Stimulated activated CD8-positive, alpha-beta memory T cell treated with anti-CD3 and anti-CD28 coated beads, Interleukin-2, amount 100 ng/mL, for 1 hour (primary cell): ENCODE measurements at places on chromosomes 7 and 10.

DNA sequence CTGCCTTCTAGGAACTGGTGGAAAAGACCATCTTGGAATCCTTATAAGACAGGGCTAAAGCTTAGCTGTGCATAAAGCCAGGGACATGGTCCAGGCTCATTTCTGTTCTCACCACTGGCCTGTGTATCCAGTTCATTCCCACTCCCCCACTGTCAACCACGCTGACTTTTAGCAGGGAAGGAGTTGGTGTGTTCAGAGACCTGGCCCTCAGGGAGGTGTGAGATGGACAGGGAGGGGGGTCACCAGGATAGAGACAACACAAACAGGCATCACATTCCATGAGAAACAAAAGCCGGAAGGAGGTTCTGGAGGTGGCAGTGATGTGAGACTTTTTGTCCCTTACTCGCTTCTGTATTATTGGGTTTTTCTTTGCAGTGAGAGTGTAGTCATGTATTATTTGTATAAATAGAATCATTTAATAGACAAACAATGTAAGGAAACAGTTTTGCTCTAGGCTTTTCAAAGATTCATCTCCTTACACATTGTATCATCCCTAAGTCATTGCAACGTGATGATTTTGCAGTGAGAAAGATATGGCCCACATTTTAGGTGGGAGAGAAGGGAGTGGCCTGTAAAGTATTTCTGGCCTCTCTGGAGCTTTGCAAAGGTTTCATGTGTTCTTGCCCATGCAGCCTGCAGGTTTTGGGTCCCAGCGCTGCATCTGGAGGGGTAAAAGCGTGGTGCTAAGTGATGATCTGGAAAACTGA is 52.0 kb downstream of the EEPD1 start:
- DNase-seq = no peak

DNA sequence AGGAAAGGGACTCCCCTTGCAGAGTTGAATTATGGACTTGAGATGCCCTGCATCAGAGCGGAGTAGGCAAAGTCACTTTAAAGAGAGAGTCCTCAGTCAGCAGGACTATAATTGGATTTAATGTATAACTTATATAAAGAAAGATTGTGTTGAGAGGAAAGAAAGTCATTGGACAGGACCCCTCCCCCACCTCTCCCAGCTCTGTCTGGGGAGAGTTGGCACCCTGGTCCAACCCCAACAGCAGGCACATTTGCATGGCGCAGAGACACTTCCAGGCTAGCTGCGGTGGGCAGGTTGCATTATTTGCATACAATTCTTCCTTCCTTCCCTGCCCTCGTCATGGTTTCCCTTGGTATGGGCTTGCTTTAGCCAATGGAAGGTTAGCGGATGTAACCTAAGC is 46.1 kb upstream of the NPTX2 start:
- no peak for DNase-seq

DNA sequence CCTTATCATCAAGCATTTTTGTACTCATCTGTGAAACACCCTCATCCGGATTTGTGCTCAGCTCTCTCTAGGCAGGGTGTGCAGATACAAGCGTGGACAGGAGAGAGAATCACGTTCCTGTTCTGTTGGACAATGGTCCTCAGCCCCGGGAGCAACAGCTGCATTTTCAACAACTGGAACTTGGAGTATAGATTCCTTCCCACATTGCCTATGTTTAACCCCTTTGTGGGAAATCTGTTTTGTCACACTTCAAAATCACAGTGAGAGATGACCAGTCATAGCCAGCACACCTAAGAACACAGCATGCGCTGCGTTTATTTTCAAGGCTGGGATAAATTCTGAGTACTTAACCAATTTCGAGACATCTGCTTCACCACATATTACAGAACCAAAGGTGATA is 32.5 kb downstream of the MAP3K8 start:
- no peak for DNase-seq

- DNase-seq = no peak
Measured at GRCh38 chr10:115125505-115125904, 32.3 kb downstream of the ATRNL1 start.

GRCh38 chr7:139661043-139661440 is 116.8 kb downstream of the HIPK2 start:
- DNase-seq = no peak

GRCh38 chr7:64863021-64863420 is 40.1 kb upstream of the ZNF273 start:
- DNase-seq = no peak

GRCh38 chr10:33801705-33802104 is 467.2 kb upstream of the NRP1 start:
- no peak for DNase-seq

DNA sequence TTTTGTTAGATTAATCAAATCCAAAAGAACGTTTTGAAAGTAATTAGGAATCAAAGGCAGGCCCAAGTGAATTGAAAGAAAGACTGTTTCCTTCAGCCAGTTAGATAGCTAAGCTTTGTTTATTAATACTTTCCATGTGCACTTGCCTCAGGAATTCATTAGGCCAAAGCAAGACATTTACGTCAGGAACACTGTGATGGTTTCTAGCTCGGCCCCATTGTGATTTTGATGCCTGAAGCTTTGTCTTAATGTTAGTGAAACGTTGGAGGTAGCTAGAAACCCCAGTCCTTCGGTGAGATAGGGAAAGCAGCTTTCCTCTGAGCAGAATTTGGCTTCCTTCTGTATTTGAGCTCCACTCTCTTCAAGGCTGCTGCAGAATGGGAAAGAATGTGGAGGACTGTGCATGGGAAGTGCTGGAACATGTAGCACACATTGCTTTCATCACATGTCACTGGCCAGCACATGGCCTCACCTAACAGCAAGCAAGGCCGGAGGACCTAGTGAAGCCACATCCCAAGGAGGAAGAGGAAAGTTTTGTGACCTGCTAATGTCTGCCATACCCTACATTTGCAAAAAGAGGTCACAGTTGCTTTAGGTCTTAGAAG is 64.1 kb downstream of the PCGF5 start:
- no peak for DNase-seq

- no peak for DNase-seq
Measured at GRCh38 chr7:27999829-28000228, 180.8 kb downstream of the JAZF1 start.

DNA sequence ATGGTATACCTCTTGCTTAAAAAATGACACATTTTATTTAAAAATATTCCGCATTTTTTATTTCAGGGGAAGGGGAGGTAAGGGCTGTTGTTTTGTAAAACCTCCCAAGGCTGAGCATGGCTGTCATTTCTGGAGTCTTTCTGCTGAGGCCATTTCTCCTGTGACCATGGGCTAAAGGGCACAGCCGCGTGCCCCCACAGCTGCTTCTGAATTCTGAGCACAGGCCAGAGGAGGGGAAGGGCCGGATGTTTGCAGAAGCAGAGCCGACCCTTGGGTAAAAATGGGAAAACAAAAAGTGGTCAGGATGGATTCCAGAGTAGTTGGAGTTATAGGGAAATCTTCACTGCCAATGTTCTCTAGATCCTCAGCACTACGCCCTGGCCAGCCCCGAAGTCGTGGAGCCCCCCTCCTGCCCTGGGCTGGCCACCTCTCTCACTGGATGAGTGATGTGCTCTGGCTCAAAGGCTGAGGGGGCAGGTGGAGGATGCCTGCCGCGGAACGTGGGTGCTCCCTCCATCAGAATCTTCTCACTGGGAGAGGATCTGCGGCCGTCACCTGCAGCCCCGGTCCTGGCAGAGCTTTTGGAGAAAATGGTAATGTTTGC is 131.3 kb upstream of the ZEB1 start:
- no peak for DNase-seq

GRCh38 chr10:65769828-65770227 is 1156.0 kb upstream of the LRRTM3 start:
- DNase-seq = no peak

GRCh38 chr7:99927536-99927935 is 1.9 kb downstream of the GJC3 start:
- DNase-seq = no peak

- DNase-seq = no peak
Measured at GRCh38 chr7:92766461-92767003, 69.8 kb downstream of the CDK6 start.

GRCh38 chr10:127148933-127149220 is 47.5 kb downstream of the INSYN2A start:
- DNase-seq = no peak

- DNase-seq = no peak
Measured at GRCh38 chr7:80699045-80699638, 60.7 kb downstream of the CD36 start.

DNA sequence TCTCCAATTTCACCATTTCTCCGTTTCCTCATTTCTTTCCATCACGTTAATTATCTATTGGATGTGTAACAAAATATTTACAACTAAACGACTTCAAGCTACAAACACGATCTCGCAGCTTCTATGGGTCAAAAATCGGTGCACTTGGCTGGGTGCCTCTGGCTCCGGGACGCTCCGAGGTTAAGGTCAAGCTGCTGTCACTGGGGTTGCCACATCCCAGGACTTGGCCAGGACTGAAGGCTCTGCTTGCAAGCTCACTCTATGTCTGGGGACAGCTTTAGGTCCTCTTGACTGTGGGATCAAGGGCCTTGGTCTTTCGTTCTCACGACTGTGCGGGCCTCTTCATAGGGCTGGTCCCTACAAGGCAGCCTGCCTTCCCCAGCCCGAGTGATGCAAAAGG is 159.7 kb downstream of the CCDC3 start:
- DNase-seq = no peak

DNA sequence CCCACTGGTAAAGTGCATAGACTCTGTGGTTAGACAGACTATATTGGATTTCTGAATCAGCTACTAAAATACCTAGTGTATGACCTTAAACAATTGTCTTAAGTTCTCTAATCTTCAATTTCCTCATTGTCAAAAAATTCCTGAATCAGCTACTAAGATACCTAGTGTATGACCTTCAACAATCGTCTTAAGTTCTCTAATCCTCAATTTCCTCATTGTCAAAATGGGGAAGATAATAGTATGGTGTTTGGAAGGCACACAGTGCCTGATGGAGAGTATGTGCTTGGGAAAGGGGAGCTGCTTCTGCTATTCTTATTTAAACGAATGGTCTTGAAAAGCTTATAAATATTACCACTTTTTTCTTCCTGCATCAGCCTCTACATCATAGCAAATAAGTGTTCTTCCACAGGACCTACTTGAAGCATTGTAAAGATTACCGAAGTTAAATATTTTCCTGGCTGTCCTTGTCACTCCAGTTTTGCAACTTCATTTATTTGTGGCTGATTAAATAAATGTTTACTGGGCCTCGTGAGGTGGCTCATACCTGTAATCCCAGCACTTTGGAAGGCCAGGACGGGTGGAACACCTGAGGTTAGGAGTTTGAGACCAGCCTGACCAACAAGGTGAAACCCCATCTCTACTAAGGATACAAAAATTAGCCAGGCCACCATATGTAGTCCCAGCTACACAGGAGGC is 64.4 kb upstream of the ITGA8 start:
- no peak for DNase-seq

DNA sequence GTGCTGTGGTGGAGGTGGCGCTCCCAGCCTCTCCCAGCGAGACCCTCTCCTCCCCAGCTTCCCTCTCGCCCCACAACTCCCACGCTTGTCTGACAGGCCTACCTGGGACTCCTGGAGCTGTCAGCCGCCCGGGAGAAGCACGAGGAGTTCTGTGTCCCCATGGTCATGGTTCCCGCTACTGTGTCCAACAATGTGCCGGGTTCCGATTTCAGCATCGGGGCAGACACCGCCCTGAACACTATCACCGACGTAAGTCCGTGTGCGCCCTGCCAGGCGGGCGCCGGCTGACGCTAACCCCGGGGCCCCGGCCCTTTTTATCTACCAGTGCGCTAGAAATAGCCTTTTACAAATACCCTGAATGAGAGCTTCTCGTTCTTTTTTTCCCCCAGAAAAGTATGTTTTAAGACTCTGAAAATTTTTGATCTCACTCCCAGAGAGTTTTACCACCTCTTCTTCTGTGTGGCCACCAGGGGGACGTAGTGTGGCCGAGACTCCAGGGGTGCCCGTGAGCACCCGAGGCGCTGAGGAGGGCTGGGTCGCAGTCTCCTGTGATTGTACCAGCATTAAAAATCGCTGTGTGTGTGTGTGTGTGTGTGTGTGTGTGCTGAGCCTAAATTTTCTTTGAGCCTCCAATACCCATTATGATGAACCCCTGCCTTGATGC is 52.6 kb downstream of the PFKP start:
- no peak for DNase-seq

DNA sequence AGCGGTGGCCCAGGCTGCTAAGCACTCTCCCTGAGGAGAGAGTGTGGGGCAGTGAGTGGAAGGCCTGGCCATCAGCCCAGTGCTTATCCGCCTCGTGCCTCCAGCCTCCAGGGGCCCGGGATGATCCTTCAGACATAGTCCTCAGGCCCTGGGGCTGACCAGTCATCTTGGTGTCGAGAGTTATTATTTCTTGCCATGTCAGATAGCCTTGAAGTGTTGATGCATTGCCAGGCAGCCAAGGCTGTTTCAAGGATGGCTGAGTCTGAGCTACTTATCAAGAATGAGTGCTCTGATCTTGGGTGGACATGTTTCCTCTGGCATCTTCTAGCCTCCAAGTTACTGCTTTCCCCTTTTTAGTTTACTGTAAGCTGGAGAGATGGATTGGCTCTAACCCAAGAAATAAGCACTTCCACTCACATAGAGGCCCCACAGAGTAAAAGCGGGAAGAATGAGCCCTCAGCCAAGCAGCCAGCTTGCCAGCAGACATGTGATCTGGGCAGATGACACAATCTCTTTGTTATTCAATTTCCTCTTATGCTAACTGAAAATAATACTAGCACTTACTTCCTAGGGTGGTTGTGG is 136.5 kb upstream of the NAMPT start:
- no peak for DNase-seq

- DNase-seq = no peak
Measured at GRCh38 chr10:91000470-91000869, 79.6 kb upstream of the ANKRD1 start.

DNA sequence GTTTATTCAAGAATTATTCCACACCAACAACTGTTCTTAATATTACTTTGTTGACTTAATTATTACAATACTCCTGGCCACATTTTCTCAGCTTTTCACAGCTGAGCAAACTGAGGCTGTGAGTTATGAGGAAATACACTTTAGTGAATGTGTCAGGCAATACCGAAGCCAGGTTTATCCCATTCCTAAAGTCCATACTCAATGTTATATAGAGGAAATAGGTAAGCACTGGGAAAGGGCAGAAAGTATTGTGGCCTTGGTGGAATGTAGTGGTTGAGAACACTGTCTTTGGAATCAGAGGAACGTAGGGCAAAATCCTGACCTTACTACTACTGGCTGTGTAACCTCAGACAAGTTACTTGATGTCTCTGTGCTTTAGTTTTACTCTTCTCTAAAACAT is 110.8 kb downstream of the CD36 start:
- DNase-seq = no peak

- no peak for DNase-seq
Measured at GRCh38 chr7:88312061-88312663, 5.5 kb upstream of the STEAP4 start.

GRCh38 chr7:1523844-1524243 is 6.7 kb upstream of the MAFK start:
- DNase-seq = no peak

- DNase-seq = no peak
Measured at GRCh38 chr10:17736223-17736622, 15.8 kb upstream of the TMEM236 start.

DNA sequence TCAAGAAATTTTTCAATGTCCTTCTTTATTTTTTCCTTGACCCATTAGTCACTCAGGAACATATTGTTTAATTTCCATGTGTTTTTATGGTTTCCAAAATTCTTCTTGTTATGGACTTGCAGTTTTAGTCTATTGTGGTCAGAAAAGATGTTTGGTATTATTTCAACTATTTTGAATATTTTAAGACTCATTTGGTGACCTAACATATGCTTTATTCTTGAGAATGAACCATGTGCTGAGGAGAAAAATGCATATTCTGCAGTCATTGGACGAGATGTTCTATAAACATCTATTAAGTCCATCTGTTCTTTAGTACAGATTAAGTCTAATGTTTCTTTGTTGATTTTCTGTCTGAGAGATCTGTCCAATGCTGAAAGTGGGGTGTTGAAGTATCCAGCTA is 42.3 kb upstream of the MDFIC start:
- no peak for DNase-seq
